ENCODE measurements at places on chromosomes 6 and 20.

GRCh38 chr6:106626485-106626884, 2.8 kb downstream of the RTN4IP1 start:
- DNase-seq, result peak; percentile 17

DNA sequence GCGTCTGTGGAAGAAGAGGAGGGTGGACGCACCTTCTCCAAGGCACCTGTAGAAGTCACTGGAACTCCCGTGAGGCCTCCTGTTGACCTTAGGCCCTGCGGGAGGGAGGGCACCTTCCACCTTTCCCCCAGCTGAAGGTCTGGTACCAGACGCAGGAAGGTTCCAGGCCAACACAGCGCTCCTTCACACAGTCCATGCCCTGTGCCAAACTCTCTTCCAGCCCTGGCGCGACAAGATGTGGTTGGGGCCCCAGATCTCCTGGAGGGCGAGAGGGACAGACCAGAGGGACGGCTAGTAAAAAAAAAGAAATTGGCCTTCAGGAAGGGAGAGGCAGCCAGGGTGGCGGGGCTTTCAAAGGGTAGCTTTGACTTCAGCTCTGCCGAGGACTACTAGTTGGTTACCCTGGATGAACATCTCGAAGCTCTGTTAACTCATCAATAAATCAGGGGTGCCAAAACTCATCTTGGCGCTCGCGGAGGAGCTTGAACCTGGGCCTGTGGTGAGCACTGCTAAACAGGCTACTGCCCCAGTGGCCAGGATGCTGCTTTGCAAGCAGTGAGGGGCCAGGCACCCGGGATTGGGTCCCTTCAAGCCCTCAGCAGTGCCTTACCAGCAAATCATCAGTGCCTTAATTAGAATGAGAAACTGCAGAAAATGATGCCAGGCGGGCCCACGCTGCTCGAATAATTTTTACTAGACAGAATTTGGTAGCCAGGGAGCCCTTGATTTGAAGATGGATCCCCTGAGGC, 14.9 kb downstream of the AARS2 start:
- DNase-seq, result no peak

DNA sequence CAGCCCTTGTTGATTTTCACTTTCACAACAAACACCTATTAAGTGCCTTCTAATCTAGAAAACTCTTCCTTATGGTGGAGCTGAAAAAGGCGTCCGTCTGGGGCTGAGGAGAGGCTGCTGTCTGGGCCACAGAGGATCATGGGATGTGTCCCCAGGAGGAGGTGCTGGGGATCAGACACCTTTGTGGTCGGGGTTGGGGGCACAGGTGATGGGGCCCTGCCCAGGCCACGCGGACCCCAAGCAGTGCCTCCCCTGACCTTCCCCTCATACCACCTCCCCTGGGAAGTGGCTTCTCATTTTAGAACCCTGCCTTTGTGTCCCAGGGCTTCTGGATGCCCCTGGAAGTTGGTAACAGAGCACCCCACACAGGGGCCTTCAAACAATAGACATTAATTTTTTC, 41.1 kb downstream of the SUN5 start:
- DNase-seq, result no peak

DNA sequence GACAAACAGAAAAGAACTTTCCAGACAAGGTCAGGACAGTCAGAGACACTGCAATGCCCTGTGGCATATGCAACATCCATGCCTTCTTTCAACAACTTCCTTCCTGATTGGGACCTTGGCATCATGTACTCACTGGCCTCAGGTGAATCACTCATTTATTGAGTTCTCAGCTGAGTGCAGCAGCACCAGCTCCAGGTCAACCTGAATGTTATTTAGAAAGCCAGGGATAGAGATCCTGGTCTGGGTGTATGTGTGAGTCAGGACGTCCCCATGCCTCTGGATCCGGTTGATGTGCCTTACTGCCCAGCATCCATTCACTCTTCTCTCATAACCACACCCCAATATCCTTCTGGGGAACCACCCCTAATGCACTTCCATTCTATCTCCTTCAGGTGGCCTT, 54.4 kb downstream of the SNRNP48 start:
- no peak for DNase-seq

- DNase-seq, result no peak
Measured at GRCh38 chr20:39378776-39379175, 416.6 kb downstream of the DHX35 start.

- DNase-seq, result no peak
Measured at GRCh38 chr20:19885939-19886660, 128.0 kb downstream of the RIN2 start.

DNA sequence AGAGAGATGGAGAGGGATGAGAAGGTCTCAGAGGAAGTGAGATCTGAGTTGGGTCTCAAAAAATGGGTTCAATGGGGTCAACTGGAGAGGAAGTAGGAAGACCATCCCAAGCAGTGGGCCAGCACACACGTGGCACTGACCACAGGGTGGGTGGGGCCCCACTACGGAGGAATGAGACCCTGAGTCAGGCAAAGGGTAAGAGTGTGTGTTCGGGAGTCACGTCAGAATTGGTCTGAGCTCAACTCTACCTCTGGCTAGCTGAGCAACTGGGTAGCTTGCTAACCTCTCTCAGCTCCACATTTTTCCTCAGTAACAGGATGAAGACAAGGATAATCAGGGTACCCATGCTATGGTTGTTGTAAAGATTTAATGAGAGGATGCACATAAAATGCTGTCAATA, 79.0 kb downstream of the TRERF1 start:
- DNase-seq, result no peak

DNA sequence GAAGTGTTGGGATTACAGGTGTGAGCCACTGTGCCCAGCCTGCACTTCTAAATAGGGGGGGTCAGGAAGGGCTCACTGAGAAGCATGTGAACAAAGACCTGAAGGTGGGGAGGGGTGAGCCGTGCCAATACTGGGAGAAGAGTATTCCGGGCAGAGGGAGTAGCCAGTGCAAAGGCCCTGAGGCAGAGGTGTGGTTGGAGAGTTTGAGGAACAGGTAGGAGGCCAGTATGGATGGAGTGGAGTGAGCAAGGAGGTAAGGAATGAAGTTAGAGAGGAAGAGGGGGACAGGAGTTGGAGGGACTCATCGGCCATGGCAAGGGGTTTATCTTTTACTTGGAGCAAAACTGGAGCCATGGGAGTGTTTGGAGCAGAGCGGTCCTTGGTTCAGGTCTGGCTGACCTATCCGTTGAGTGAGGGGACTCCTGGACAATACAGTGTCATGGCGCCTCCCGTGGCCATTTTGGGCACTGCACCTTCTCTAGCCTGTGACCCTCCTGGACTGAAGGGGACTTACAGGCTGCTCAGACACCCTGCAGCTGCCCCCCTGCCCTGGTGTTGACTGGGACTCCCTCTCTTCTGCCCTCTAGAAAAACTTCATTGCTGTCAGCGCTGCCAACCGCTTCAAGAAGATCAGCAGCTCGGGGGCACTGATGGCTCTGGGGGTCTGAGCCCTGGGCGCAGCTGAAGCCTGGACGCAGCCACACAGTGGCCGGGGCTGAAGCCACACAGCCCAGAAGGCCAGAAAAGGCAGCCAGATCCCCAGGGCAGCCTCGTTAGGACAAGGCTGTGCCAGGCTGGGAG, 12.1 kb downstream of the FOXS1 start:
- DNase-seq, result no peak

GRCh38 chr20:46060301-46060881, 29.4 kb downstream of the NCOA5 start:
- no peak for DNase-seq

GRCh38 chr20:40082436-40082835, 606.6 kb downstream of the MAFB start:
- DNase-seq, result no peak

- no peak for DNase-seq
Measured at GRCh38 chr20:37901240-37901639, 1.7 kb upstream of the VSTM2L start.

DNA sequence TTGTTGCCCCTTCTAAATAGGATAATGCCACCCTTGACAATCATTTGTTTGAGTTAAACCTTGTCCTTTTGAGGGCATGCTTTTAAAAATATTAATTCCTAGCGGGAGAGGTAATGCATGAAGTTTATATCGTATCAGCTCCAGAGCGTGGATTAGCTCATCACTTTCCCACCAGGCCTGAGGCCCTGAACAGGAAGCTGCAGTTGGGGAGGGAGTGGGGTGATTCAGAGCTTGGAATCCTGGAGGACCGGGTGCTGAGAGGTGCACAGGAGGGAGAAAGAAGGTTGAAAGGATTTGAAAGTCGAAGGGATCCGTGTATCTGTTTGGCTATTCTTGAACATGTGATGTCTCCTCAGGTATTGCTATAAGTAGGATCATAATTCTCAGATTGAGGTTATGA, 25.0 kb downstream of the ZDHHC14 start:
- DNase-seq, result no peak

GRCh38 chr6:83905648-83906047, 46.2 kb downstream of the CYB5R4 start:
- no peak for DNase-seq

- DNase-seq, result no peak
Measured at GRCh38 chr6:170212956-170213636, 77.8 kb downstream of the DLL1 start.

DNA sequence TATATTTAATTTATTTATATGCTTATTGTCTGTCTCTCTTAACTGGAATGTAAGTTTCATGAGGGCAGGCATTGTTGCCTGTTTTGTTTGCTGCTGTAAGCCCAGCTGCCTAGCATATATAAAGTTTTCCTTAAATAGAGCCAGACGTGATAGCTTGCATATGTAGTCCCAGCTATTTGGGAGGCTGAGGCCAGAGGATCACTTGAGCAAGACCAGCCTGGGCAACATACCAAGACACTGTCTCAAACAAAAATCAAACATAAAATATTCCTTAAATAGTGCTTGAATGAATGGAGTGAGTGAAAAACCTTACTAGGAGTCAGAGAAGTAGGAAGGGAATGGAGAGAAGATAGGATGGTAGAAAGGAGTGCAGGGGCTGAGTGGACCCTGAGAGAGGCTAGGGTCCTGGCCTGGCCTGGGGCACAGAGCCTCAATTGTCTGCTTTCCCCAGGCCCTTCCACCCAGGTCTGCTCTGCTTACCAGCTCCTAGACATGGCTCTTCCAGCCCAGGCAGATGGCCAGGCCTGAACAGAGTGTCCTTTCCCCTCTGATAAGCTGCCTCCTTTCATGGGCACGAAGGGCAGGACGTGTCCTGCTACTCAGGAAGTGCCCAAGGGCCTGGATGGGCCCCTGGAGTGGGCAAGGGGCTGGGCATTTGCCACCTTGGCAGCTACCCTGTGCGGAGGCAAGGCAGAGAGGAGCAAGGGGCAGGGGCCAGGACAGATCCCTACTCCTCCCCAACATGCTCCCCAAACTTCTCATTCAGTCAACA, 17.7 kb upstream of the BAK1 start:
- DNase-seq, result no peak

DNA sequence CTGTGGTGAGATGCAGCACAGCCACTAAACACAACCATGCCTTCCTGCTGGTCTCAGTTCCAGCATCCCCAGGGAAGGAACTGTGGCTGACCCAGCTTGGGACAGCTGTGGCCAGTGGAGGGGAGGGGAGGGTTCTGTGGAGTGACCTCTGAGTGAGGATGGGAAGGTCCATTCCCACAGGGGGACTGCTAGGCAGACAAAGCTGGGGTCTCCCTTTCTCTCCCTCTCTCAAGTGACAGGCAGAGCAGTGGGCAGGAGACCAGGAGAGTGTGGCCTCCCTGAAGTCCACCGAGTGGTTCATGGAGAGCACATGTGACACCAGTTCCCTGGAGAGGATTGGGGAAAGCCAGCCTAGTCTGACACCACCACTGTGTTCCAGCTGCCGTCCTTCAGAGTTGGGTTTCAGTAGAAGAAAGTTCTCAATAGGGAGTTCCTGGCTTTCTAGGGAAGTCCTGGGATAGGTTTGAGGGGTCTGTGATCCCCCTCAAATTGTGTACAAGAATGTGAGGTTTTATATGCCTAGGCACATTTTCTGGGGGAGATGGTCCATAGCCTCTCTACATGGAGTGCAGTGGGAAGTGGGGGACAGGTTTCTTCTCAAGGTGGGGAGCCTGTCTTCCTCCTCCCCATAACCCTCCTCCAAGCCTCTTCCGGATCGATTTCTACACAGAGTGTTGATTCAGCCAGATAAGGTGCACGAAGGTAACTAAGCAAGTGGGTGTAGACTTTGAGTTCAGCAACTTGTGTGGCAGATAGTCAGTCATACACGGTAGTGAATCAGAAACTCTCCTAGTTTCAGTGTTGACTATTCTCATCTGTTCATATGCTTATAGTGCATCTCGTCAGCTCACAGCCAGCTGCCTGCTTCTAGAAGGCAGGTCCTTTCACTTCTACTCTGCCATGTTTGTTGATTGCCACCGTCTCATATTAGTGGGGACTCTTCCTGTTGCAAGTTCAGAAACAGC, 18.9 kb downstream of the MANBAL start:
- no peak for DNase-seq

DNA sequence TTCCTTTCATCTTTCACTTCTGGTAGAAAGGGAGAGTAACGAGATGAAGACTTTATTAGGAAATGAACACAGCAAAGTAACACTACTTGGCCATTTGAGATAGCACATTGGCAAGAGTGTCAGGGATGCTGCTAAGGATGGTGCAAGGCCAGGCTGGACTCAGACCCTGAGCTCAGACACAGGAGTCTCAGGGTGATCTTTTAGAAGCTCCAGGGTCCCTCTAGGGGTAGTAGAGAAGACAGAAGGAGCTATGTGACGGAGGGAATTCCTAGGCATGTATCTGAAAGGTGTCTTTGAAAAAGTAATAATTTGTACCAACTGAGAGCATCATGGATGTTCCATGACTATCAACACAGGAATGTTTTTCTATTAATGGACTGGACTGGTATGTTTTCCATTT, 436.5 kb downstream of the DHX35 start:
- DNase-seq, result peak; percentile 5

GRCh38 chr6:144283646-144284477, 1.3 kb upstream of the UTRN start:
- DNase-seq, result no peak

DNA sequence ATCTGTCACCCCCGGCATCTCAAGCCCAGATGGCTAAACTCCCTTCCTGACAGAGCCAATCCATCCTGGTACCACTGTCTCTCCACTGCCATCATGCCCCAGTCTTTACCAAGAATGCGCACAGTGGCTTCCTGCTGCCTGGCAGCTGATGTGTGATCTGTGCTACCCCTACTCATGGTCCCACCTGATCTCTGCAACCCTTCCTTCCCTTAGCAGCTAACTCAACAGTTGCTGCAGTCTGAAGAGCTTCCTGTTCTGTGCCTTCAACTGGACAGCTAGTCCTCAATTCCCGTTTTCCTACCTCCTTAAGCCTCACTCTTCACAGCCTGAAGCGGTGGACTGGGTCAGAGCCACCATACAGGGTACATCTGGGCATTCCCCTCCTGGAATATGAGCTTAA, 7.6 kb upstream of the FAM83C start:
- no peak for DNase-seq

DNA sequence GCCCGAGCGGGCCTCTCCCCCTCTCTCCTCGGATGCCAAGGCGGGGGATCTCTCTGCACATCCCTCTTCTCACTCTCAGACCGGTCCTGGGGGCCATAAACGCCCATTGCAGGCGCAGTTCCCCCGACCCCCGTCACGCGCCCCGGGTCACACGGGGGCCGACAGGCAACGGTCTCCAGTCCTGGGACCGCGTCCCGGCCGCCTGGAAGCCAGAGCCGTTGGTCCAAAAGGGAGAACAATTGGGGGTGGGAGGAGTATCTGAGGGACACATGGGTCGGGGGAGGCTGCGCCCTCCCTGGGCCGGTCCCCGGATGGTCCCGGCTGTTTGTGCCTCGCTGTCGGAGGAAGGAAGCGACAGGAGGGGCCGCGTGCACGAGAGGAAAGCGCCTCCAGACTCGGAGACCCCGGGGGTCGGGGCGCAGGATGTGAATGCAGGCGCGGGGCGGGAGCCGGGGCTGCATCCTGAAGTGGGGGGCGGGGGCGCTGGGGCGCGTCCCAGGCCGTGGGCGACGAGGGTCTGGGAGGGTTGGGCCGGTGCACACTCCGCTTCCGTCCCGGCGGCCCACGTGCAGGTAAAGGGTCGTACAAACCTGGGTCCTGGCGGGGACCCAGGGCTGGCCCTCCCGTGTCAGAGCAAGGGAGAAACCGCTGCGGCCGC, 903 bp downstream of the SLC4A11 start:
- DNase-seq, result no peak

All from NCI-H524 (cell line).